ENCODE measurements at places on chromosomes 3 and 15.

DNA sequence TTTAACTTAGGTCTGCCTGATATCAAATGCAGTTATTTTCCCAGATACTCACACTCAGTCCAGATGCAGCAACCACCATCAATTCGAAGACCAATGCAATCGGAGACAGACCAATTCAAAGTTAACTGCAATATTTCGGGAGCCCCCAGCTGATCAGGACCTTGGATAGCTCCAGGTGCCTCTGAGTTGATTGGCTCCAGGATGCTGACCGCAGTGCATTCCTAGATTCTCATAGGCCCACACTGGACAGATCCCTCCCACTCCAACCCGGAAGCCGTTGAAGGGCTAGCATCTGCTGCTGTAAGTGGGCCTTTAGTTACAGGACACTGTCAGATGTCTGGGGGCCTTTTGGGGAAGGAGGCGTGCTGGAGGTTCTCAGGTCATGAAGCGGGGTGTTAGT lies 89.5 kb upstream of the ATP2B2 start:
- no peak for DNase-seq

- DNase-seq = no peak
Measured at GRCh38 chr3:50124052-50124799, 30.9 kb upstream of the SEMA3F start.

GRCh38 chr15:34793071-34793470 lies 2.3 kb downstream of the ACTC1 start:
- no peak for DNase-seq

DNA sequence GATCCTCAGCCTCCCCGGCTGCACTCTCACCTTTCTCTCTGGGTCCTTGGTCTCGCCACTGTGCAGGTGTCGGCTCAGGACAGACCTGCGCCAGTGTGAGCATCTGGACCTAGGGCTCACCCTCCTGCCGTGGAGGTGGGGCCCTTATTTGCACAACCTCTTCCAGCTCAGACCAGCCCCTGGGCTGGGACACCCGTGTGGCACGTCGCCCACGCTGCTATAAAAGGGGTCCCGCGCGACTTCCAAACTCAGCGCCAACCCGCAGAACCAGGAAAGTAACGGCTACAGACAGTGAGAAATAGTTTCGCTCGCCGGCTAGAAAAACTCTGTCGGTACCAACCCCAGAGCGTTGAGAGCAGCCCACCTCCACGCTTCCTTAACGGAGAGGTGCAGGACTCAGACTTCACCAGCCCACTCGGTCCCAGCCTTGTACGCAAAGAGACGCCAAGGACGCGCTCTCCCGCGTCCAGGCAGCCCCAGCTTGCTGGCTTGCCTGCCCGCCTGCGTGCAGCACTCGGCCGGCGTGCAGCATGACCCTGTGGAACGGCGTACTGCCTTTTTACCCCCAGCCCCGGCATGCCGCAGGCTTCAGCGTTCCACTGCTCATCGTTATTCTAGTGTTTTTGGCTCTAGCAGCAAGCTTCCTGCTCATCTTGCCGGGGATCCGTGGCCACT lies at the start of the genes DUOX2 and DUOXA2:
Gene DUOX2, minus strand, starts transcription at position 97 of the 675 bp plus-strand sequence. CDS start 761 bp downstream, outside the sequence.
Gene DUOXA2, plus strand, starts transcription at position 251 of the 675 bp plus-strand sequence. Its CDS starts 280 bp downstream, at position 531.
- DNase-seq = no peak

GRCh38 chr3:195820186-195820585 lies 8.5 kb upstream of the MUC4 start:
- DNase-seq = no peak

DNA sequence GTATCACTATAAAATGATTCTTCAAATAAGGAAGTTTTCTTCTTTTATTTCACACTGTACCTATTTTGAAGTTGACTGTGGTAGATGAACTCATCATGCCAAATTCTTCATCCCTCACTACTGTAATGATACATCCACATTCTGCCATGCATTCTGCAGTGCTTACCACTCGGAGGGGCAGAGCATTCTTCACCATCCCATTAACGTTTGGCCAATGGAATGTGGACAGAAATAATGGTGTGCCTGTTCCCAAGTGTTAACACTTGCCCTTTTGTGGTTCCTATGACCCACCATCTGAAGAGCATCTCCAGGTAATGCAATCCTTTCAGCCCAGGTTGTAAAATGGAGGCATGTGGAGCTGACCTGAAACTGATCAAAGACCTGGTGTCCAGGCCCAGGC lies 18.6 kb downstream of the GOLIM4 start:
- DNase-seq = no peak

DNA sequence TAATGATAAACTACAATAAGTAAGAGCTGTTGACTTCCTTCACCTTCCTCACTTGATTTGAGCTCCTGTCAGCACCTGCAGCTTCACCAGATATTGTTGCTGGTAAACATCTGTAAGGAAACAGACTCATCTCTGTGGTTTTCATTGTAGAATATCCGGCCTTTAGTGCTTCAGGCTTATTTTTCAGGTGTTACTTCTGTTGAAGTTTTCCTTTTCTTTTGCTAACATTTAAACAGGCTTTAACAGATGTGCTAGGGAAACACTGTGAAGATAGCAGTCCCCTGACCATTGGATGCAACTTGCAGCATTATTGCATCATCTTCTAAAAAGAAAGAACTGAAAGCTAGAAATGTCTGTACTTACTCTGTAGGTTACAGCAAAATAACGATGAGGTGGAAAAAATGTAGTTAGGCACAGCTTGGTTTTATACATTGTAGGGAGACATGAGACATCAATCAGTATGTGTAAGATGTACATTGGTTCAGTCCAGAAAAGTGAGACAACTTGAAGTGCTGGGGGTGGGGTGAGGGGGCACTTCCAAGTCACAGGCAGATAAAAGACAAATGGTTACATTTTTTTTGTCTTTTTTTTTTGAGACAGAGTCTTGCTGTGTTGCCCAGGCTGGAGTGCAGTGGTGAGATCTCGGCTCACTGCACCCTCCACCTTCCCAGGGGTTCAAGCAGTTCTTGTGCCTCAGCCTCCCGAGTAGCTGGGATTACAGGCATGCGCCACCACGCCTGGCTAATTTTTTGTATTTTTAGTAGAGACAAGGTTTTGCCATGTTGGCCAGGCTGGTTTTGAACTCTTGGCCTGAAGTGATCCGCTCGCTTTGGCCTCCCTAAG lies 10.2 kb downstream of the EDEM1 start:
- no peak for DNase-seq

DNA sequence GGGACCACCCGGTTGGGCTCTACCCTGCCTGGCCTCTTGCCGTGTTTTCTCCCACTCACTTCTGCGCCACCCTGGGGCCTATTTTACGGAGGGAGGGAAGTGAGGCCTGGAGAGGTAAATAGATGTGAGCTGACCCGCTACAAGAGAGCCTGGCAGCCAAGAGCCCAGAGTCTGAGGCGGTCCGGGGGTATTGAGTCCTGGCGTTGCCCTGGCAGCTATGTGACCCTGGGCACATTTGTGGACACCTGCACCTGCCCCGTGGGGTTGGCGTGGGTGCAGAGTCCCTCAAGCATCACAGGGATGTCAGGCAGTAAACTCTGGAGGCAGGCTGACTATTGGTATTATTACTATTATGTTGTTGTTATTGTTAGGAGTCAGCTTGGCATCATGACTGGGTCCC lies 85.7 kb downstream of the FBLN2 start:
- DNase-seq = no peak

DNA sequence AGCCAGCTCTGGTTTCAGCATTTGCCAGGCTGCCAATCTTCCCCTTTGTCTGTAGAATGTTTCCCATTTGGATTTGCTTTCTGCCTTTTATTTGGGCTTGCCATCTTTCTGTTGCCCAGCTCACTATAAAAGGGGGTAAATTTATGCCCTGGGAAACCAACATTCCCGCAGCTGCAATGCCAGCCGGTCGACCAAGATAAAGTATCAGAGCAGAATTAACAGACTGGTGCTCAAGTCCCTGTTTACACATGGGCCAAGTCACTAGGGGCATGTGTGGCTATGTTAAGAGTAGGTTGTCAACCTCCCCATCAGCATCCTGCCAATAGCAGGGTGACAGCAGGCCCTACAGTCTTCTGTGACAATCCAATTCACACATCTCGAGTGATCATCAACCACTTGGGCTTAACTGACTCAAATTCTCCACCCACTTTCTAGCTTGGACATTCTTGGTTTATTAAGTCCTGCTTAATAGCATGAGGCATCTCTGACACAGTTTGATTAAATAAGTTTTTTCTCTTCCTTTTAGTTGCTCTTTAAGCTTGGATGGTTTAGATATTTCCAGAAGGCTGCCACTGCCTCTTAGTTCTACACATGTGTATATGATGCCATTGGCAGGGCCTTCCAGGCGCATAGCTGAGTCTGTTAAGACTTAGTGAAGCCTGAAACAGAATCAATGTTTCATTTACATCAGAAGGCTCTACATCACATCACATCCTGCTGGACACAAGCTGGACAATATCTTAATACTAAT lies 24.1 kb upstream of the VEPH1 start:
- no peak for DNase-seq
